ENCODE measurements at places on chromosomes 12 and 14. TPM values are rescaled to one million over a fixed set of nuclear protein-coding genes. Genes with fewer than 3 reads are reported as not detected.

Gene ASIC1
- polyA plus RNA-seq = 6.7 TPM

Gene MYO1H
- polyA plus RNA-seq = not detected

Gene SERPINA10
- polyA plus RNA-seq = 0.03 TPM

Gene ENDOU
- not detected for polyA plus RNA-seq

Gene TSPAN8
- not detected for polyA plus RNA-seq

Gene PLEKHA5
- polyA plus RNA-seq = 7.6 TPM

Gene NDUFA12
- 203 TPM for polyA plus RNA-seq

Gene PPP1R1A
- polyA plus RNA-seq = not detected

DNA sequence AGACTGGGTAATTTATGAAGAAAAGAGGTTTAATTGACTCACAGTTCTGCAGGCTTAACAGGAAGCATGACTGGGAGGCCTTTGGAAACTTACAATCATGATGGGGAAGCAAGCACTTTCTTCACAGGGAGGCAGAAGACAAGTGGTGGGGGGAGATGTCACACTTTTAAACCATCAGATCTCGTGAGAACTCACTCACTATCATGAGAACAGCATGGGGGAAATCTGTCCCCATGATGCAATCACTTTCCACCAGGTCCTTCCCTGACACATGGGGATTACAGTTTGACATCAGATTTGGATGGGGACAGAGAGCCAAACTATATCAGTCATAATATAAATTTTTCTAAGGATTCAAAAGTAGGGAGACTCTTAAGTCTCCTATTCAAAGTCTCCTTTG is 46.0 kb downstream of the SPIC start:
- no peak for DNase-seq

DNA sequence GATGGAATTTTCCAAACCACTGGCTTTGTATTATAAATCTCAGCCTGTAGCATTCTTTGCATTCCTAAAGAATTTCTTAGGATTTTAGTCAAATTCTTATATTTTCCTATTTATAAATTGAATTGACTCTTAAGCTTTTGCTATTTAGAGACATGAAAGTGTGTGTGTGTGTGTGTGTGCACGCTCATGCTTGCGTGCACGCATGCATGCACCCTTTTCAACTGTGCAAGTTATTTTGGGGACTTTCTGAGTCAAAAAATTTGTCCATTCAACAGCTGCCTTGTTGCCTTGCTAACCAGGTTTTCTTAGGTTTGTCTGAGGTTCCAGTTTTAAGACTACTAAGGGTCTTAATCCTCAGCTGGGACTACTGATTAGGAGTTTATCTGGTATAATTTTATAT is 42.6 kb downstream of the GPATCH2L start:
- no peak for DNase-seq

DNA sequence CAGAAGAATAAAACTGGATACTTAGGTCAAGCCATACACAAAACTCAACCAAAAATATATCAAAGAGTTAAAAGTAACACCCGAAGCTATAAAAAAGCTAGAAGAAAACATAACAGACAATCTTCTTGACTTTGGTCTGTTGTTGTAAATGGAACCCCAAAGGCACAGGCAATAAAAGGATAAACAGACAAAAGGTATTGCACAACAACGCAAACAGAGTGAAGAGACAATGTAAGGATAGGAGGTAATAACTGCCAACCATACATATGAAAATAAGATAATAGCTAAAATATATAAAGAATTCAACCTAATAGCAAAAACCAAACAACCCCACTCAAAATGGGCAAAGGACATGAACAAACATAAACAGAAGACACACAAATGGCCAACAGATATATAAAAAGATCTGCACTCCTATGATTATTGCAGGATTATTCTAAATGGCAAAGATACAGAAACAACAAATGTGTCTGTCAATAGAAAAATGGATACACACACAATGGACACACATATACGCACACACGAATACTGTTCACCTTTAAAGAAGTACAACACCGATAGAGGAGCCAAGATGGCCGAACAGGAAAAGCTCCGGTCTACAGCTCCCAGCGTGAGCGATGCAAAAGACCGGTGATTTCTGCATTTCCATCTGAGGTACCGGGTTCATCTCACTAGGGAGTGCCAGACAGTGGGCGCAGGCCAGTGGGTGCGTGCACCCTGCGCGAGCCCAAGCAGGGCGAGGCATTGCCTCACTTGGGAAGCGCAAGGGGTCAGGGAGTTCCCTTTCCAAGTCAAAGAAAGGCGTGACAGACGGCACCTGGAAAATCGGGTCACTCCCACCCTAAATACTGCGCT is 1137.1 kb downstream of the FSCB start:
- no peak for DNase-seq

GRCh38 chr12:118773956-118774723 is 207.2 kb upstream of the SRRM4 start:
- no peak for DNase-seq

DNA sequence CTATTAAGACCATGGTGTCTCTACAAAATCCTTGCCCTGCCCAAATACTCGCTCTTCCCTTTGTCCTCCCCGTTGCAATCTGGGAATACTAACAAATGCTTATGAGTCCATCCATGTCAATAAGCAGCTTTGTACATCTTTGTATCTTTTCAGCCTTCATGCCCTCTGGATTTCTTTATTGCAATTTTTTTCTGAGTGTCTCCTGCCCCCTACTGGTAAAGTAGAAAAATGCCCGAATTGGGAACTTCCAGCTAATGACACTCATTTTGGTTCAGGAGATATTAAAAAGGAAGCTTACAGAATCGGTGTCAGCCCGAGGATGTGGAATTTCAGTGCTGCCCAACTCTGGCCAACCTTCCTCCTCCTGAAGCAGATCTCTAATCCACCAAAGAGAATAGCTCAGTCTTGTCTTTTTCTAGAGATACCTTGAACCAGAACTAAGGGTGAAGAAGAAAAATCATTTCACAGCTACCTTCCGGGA is 46.0 kb downstream of the SH2B3 start:
- DNase-seq = peak; percentile 56

GRCh38 chr14:58884442-58884841 is 246.7 kb downstream of the DACT1 start:
- DNase-seq = peak; percentile 13

- no peak for DNase-seq
Observed at GRCh38 chr12:21892341-21892740, 48.9 kb downstream of the ABCC9 start.

Data from A549 (cell line).